ENCODE measurements at places on chromosomes 6 and 20.
A peak's percentile ranks its signal among the peaks of the same experiment; 100 is the strongest.

- DNase-seq: no peak
Observed at GRCh38 chr6:32424589-32425300, 14.9 kb upstream of the HLA-DRA start.

GRCh38 chr6:108702106-108702851, 141.6 kb downstream of the FOXO3 start:
- no peak for DNase-seq

DNA sequence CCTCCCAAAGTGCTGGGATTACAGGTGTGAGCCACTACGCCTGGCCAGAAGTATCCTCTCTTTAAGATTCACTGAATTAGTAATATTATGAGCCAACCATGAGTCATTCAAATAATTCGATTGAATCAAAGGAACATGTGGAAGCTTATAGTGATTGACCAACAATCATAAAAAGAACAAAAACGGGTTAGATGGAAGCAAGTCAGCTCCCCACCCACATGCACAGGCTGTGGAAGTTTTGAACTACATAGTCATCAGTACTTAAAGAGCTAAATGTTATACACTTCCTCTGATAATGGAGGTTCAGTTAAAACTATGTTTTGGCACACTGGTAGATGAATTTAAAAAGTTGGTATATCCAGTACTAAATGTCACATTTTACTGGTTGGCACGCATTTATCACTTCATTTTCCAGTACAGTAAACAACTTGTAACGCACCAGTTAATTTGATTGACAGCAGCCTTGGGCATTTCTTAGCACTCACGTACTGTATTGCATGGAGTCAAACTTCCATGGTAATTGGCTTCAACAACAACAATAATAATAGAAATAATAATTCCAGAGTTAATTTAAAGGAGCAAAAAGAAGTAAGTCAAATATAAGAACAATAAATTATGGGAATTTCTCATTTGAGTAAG, 1107.3 kb upstream of the MAP3K7 start:
- DNase-seq: peak; percentile 2

GRCh38 chr6:15712797-15713196, 50.0 kb upstream of the DTNBP1 start:
- no peak for DNase-seq

- DNase-seq: no peak
Observed at GRCh38 chr6:123855506-123855905, 51.8 kb downstream of the NKAIN2 start.

All from fibroblast of lung (primary cell).